ENCODE measurements at places on chromosomes 7 and 10.

- DNase-seq: no peak
Observed at GRCh38 chr7:25857376-25858067, 294.5 kb upstream of the NFE2L3 start.

DNA sequence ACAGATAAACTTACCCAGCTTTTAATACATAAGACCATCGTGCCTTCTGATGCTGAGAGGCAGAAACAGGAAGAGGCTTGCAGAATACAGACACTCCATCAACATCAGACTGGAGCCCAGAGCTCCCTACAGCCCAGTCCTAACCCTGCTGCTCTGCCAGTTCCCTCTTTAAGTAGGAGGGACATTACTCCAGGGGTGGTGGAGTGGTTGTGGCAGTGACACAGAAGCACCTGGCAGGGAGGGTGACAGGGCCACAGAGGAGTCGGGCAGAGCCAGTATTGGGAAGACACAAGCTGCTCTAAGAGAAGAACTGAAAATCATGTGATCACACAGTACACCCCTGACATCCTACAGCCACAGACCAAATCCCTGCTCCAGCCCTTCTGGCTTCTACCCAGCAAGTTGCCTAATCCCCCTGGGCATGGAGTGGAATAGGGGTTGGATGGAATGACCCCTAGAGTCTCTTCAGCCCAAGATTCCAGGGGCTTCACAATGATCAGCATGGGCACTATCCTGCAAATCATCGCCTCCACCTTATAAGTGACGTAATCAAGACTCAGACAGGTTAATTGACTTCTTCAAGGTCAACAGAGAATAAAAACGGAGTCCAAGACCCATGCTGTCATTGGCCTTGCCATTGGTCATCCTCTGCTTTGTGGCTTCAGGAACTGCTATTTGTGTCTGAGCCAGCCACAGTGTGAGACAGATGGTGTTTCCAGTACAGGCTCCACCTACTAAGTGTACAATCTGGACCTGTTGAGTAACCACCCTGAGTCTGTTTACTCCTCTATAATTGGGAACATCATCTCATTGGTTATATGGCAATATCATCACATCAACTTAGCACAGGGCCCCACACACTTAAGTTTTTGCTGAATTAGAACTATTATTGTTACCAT, 61.1 kb upstream of the ZMIZ1 start:
- DNase-seq: no peak

DNA sequence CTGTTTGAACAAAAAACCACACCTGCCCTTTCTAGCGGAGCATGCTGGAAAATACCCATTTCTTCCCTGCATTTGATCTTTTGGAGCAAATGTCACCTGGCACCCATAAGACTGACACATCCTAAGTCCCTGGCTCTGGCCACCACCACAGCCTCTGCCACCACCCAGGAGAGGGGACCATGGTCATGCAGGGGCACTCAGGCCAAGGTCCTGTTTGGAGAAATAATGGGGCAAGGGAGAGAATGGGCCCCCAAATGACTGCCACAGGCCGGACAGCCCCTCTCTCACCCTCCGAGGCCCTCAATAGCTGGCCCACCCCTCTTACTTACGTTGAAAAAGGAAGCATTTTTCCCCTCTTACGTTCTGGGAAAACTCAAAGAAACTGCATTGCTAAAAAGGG, 35.4 kb downstream of the RGS10 start:
- no peak for DNase-seq

DNA sequence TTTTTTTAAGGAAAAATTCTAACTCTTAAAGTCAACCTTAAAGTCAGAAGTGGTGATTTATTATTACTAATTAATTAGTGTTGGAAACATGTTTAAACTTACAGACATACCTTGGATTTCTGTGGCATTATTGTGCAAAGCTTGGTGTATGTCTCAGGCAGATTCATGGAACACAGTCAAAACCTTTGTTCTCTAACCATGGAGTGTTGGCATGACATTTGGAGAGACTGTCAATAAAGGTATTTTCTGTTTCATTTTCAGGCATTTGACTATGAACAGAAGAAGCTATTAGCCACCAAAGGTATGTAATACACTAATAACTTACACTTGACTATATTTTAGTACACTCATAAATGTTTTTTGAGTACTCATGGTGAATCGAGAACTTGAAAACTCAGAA, 293.7 kb downstream of the BICC1 start:
- no peak for DNase-seq

GRCh38 chr7:27442455-27442854, 199.9 kb downstream of the EVX1 start:
- no peak for DNase-seq

All from GF-D8 (cell line).